Foreskin keratinocyte (primary cell): ENCODE measurements at places on chromosomes 1 and 21. TPM values are rescaled to one million over a fixed set of nuclear protein-coding genes. Genes with fewer than 3 reads are reported as not detected.

The CIART gene
- total RNA-seq = 4.8 and 6.2 TPM in 2 replicates

The TFF3 gene
- not detected in 2 replicates for total RNA-seq

The CACHD1 gene
- total RNA-seq = 3.9 and 4.0 TPM in 2 replicates

The PGLYRP4 gene
- 0.07 and 0.27 TPM in 2 replicates for total RNA-seq

The TTLL7 gene
- total RNA-seq = 6.3 and 7.9 TPM in 2 replicates

The FBLIM1 gene
- 127 and 168 TPM in 2 replicates for total RNA-seq

The IL10 gene
- total RNA-seq = not detected in 2 replicates

The MYBPH gene
- total RNA-seq = not detected in 2 replicates
